Right kidney (tissue), 9 donors: ENCODE measurements at places on chromosomes 12 and 14.

GRCh38 chr12:77089686-77090220 lies 24.4 kb upstream of the E2F7 start:
- no peak for DNase-seq

DNA sequence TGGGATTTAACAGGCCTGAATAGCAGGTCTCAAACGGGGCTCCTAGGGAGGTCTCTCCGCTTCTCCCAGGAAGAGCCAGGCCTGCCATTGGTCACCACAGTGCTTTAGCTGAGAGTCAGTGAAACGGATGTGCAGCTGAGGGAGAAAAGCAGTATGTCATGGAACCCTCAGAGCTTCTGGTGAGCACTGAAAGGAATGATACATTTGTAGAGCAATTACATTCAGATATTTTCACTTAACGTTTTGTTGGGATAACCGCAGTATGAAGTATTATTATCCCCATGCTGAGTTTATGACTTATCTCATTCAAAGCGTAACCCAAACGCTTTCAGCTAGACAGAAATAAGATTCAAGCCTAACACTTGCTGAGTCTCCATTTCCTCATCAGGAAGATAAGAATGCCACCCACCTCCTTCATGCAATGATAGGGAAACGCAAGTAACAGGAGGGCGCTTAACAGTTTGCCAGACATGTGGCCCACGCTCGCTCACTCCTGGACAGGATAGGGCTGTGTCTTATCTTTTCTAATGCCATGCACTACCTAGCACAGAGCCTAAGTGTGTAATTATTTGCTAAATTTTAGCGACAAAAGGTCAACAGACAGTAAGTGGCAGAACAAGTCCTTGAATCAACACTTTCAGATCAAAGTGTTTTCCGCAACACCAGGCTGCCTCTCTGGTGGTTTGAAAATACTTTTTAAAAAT lies 28.2 kb downstream of the DAD1 start:
- no peak for DNase-seq

GRCh38 chr14:74620497-74620921 lies 8.5 kb upstream of the LTBP2 start:
- DNase-seq, result no peak

DNA sequence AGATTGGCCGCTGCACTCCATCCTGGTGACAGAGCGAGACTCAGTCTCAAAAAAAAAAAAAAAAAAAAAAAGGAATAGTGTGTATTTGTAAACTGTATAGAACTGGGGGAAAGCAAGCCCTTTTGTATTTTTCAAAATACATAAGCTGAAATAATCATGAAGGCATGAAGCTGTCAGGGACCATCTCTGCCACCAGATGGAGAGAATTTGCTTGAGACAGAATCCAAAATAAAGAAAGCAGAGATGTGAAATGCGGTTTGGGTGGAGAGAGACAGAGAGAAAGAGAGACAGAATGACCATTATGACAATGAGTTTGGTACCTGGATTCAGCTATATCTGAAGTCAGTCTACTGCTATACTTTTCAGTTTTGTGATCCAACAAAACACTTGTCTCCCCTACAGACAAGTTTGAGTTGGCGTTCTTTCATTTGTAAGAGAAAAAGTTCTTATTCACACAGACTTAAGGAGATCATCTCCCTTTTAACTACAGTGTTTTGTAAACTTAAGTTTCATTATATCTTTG lies 155.7 kb upstream of the LRIG3 start:
- no peak for DNase-seq

GRCh38 chr12:23096321-23096720 lies 471.4 kb downstream of the ETNK1 start:
- DNase-seq, result no peak

DNA sequence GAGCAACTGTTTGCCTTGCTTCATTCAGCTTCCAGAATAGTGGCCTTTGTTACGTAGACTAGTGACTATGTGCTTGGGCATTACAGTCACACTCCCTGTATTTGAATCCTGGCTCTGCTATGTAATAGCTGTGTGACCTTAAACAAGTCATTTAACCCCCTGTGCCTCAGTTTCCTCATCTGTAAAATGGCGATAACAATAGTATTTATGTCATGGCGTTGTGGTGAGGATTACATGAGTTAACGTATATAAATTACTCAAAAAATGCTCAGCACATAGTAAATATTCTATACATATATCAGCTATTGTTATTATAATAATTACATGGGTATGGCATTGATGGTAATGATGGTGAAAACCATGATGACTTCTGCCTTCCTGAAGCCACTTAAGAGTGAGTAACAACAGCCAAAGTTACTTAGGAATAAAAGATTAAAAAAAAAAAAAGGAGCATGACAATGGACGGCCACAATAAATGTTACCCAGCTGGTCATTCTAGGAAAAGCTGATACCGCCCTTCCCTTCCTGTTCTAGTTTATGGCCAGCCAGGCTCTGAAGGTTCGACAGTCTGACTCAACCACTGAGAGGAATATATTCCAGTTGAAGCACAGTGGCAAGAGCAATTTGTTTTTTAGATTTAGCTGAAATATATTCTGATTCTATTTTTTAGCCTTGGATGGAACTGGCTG lies 9.9 kb upstream of the ADIPOR2 start:
- DNase-seq, result no peak

DNA sequence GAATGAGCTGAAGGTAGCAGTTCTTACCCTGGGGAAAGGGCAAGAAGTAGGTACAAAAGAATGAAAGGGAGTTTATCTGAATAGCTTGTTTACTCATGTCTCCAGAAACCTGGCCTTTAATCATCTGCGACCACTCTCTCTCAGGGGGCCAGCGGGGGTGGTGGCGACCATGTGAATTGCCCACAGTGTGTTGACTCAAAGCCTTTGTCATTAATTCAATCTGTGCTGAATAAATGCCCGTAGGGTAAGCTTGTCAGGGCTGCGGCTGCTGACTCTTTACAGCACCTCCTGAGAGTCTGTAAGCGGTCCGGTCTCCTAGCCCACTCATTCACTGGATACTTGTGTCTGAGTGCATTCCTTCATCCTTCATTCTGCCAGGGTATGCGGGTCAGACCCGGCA lies 874.4 kb downstream of the SLC6A15 start:
- DNase-seq, result no peak
